ENCODE measurements at places on chromosomes 1 and 21.
A peak's percentile ranks its signal among the peaks of the same experiment; 100 is the strongest.

- DNase-seq = no peak
Measured at GRCh38 chr1:242523719-242524570, 552 bp downstream of the PLD5 start.

- no peak for DNase-seq
Measured at GRCh38 chr1:145720878-145721671, 1.8 kb downstream of the CD160 start.

- no peak for DNase-seq
Measured at GRCh38 chr1:118898712-118899111, 89.4 kb downstream of the TBX15 start.

DNA sequence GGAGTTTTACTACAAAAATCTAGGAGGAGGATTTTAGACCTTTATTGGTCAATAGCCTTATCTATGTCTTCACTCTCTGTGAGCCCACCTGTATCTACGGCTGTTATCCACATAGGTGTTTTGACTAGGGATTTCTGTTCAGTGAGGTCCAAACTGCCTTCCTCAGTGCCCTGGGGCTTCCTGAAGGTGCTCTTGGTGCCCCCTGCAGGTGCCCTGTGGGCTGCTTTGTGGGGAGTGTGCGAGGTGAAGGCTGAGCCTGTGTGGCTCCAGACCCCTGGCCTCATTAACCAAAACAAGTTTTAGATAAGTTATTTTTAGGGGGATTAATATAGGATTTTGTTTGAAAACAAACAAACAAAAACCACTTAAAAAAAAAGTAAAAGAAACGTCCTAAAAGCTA is 122.5 kb downstream of the KIF26B start:
- no peak for DNase-seq

GRCh38 chr1:3530926-3531818 is 76.7 kb downstream of the ARHGEF16 start:
- DNase-seq = peak; percentile 28

DNA sequence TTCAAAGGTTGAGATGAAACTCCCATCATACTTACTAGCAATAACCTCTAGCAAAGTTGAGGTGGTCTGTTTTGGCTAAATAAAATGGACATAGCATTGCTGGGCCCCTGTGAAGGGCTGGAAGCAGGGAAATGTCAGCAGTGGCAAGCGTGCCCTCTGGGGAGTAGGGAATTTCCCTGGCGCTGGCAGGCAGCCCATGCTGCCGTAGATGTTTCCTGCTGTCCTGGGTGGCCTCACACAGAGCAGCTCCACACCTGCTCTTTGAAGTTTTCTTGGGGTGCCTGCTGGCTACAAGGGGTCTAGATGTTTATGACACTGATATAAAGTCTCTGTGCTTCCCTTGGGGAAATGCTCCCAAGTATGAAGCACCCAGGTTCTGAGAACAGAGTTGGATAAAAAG is 30.2 kb downstream of the ADARB1 start:
- DNase-seq = no peak

GRCh38 chr1:111943846-111944749 is 45.4 kb downstream of the KCND3 start:
- DNase-seq = no peak

DNA sequence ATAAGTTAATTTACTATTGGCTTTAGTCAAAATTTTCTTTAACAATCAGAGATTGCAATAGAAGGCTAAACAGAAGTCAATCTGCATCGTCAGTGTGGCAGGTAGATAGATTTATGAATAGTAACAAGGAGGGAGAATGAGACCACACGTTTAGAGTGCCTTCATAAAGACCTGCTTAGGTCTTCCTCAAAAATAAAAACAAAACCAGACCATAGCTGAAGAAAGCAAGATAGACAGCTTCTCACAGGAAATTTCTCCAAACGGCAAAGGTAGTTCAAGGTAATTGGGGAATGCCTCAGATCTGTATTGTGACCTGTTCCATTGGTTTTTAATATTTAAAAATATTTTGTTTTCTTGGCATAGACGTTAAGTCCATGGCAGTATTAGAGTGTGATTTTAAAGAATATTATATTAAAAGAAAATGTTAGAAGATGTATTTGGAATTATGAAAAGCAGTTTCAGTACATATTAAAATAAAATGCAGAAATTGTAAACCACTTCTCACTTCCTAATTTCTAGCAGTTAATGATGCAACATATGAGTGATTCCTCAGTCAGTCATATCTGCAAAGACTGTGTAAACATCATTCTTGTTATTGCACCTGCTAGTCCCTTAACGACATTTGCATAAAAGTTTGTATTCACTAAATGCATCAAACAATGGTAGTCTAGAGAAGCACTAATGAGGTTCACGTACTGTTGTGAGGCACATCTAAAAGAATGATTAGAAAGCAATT is 278.0 kb downstream of the HLX start:
- no peak for DNase-seq

- no peak for DNase-seq
Measured at GRCh38 chr1:1150100-1150499, 23.6 kb upstream of the TTLL10 start.

- DNase-seq = no peak
Measured at GRCh38 chr1:40820251-40820797, 36.7 kb downstream of the KCNQ4 start.

GRCh38 chr1:162681122-162681436 is 48.8 kb downstream of the DDR2 start:
- no peak for DNase-seq

GRCh38 chr1:93661829-93662474 is 19.7 kb downstream of the BCAR3 start:
- DNase-seq = no peak

DNA sequence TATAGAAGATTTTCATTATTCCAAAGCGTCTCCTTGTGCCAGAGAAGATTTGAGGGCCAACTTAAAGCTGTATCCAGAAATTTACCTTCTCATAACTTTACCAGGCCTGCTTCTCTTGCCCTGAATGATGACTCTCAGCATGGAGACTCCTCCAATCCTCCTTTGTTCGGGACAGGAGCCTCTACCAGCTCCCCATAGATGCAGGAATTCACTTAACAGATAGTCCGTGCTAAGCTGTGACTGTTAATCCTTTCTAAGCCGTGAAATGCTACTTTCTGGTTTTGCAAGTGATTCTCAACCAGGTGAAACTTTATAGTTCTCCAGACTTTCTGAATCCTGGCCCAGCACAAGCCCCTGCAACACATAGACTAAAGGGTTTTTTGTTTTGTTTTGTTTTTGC is 31.8 kb upstream of the KCND3 start:
- DNase-seq = no peak

- DNase-seq = no peak
Measured at GRCh38 chr1:53781654-53782053, 42.7 kb upstream of the GLIS1 start.

DNA sequence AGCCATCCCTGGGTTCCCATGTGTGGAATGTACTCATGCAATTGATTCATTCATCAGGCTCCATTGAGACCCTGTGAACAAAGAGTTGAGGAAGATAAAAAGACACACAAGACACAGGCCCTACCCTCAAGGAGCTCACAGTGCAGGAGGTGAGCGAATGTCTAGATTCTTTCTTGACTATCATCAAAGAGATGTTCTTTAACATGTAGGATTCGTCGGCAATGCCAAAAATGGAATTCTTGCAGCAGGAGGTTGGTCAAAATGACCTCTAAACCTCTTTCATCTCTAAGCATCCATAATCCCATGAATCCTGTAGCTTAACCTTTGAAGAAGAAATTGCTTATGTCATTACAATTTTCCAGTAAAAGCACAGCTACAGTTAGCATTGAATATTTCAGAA is 27.9 kb upstream of the TTF2 start:
- no peak for DNase-seq

DNA sequence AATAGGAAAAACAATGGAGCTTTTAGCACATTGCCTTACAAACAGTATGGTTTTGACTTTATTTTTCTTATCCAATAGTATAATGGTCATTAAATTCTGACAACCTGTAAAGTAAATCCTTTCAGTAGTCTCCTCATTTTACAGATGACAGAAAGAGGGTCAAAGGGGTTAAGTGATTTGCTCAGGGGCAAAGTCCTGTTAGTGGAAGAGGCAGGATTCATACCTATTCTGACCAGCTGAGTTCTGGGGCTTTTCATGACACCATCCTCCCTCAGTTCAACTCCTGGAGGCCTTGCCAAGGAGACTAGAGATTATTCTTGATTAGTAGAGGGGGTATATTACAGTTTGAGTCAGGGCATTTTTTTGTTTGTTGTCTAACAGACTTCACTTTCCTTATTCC is 278.7 kb upstream of the DUSP10 start:
- no peak for DNase-seq

DNA sequence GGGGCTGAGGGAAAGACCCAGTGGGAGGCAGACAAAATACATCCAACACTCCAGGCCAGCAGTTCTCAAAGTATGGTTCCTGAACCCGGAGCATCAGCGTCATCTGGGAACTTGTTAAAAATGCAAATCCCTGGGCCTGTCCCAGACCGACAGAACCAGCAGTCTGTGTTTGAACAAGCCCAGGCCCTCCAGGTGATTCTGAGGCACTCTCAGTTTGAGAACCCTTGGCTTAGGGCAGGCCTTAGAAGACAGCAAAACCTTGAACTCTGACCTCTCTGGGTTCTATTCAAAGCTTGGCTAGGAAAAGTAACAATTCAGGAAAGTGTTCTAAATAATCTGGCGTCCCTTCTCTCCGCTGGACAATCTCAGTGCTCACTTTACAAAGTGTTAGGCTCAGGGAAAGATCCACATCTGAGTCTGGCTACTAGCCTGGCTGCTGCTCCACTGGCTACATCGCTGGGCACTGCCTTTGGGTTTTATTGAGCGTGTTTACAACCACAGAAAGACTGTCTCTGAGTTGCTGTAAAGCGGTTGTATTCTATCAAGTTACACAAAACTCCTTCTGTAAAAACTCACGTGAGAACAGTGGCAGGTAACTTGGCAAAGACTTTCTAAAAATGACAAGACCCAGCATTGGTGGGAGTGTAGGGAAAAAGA is 166.1 kb downstream of the HIVEP3 start:
- DNase-seq = no peak

GRCh38 chr1:55213151-55213884 is 1.8 kb downstream of the USP24 start:
- no peak for DNase-seq

GRCh38 chr1:14055442-14056223 is 355.6 kb downstream of the PRDM2 start:
- DNase-seq = no peak

GRCh38 chr1:43358121-43358745 is 548 bp upstream of the CDC20 start:
- DNase-seq = no peak

GRCh38 chr1:64508629-64509028 is 38.7 kb downstream of the CACHD1 start:
- no peak for DNase-seq

DNA sequence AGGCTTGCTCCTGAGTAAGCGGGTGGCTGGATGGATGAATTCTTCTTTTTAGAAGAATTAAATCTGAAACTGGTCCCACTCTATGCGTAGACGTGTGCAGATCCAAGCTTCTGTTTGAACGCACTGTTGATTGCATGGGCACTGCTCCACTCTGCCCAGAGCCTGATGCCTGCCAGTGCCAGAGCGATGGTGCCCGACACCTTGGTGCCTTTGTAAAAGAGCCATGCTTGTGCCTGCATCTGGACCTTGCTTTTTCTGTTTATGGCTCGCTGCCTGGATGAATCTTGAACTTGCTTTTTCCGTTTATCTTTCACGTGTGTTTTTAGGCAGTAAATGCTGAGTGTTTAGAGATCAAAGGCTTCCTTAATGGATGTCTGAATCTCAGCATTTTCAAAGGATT is 15.0 kb upstream of the PWP2 start:
- no peak for DNase-seq

GRCh38 chr1:184854496-184855140 is 100.0 kb upstream of the EDEM3 start:
- DNase-seq = no peak

- no peak for DNase-seq
Measured at GRCh38 chr21:44884097-44884496, 10.6 kb upstream of the PTTG1IP start.

GRCh38 chr1:35524106-35524505 is 33.1 kb downstream of the KIAA0319L start:
- DNase-seq = no peak

DNA sequence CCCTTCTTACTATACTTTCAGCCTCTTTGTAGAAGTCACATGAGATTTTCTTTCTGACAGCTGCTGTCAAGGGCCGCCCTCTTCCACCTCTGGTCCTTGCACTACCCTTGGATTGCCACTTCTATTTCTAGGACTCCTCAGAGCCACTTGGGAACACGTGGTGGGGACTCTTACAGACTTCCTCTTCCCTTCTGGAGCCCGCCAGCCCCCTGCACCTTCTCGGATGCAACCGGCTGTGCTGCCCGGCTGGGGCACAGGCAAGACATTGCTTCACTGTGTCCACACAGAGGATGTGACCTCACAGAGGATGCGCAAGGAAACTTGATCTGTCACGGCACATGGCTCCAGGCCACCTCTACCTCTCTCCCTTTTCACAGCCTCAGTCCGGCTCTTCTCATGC is 2.4 kb upstream of the IKBKE start:
- no peak for DNase-seq

DNA sequence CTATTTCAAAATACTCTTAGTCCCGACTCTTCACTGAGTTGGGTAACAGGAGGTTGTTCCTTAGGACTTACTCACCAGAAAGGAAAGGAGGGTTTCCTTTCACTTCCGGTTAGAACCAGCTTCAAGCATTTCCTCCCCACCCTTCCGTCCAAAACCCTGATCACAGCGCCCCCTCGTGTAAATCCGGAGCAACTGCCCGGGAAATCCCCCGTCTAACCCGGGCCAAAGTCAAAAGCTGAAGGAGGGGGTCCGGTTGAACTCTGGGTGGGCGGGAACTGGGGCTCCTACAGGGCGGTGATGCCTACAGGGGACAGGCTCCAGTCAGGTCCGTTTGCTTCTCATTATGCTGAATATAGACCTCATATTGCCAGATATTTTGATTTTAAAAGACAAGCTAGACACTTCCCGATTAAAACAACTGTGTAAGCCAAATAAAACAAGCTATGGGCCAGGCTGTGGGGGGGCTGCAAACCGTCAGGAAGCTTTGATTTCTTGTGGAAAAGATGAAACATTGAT is 15.0 kb upstream of the MTARC2 start:
- DNase-seq = peak; percentile 52

DNA sequence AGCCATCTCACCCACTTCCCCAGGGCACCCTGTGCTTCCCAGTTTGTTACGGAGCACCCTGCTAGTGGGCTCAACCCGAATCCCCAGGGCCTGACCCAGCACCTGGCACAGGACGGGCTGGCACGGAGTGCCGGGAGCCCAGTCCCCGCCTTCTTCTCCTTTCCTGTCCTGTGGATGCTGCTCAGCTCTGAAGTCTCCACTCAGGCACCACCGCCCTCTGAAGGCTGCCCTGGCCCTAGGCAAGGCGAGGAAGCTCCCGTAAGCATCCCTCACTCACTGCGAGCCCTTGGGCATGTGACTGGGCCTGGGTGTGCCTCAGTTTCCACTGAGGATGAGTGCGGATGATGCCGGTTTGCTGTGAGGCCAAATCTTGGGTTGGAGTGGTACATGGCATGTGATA is 21.8 kb downstream of the SLC1A7 start:
- DNase-seq = no peak

DNA sequence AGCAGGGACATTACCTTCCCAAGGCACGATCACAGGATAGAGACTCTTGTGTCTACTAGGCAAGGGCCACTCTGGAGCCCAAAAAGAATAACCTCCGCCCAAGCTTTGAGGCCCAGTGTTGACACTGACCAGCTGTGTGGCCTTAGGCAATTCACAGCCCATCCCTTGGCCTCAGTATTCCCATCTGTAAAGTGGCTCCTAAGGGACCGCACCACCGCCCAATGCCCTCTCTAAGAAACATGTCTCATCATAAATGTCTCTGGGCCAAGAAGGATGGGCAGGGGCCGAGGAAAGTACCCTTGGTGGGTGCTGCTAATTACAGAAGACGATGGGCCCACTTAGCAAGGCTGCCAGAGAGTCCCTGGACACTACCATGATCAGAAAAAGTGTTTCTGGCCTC is 628 bp downstream of the ARHGEF19 start:
- no peak for DNase-seq

Data from SK-N-MC (cell line).